ENCODE measurements at places on chromosomes 3 and 15.

- no peak for DNase-seq
Measured at GRCh38 chr3:71397046-71397445, 186.5 kb downstream of the FOXP1 start.

DNA sequence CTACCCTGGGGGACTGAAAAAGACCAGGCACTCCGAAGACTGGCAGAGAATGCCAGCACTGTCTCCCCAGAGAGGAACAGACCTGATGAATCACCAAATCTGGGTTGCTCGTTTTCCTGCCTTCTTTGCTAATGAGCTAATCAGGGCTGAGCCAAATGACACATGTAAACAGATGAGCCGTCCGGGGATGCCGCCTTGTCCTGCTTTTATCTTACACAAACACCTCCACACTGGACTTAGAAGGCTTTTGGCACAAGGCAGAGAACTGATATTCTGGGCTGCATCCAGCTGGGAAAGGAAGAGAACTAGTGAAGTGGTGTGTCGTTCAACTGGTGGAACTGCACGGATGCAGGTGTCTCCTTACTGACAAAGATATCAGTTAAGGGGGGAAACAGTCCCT, 88.1 kb downstream of the MECOM start:
- DNase-seq, result no peak

- DNase-seq, result no peak
Measured at GRCh38 chr15:64400583-64400982, 12.9 kb downstream of the TRIP4 start.

DNA sequence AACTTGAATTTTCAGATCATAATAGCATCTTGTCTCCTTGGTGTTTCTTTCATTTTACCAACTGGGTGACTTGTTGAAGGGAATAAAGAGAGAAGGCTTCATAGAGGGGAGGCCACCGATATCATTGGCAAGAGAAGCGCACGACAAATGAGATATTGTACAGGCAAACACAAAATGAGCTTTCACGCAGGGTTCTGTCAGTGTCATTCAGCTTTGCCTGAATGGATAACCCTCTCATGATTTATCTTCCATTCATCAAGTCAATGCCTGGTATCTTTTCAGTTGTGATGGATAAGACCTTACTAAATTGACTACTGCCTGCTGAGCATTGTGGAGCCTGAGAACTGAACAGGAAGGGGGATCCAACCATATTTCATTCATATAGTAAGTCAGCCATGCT, 188.6 kb upstream of the EPHA3 start:
- DNase-seq, result no peak

DNA sequence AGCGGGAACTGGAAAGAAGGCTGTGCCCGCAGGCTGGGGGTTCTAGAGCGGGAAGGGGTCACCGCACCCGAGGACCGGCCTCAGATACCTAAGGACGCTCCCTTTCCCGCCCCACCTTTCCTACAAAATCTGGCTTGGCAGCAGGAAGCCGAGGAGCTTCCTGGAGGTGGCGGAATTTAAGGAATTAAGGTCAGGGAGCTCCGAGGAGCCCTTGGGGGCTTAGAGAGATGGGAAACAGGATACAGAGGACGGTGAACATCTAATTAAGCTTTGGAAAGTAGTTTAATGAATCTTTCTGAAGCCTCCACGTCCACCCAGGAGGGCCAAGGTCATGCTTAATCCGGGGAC, 507 bp upstream of the AP3B2 start:
- DNase-seq, result no peak

DNA sequence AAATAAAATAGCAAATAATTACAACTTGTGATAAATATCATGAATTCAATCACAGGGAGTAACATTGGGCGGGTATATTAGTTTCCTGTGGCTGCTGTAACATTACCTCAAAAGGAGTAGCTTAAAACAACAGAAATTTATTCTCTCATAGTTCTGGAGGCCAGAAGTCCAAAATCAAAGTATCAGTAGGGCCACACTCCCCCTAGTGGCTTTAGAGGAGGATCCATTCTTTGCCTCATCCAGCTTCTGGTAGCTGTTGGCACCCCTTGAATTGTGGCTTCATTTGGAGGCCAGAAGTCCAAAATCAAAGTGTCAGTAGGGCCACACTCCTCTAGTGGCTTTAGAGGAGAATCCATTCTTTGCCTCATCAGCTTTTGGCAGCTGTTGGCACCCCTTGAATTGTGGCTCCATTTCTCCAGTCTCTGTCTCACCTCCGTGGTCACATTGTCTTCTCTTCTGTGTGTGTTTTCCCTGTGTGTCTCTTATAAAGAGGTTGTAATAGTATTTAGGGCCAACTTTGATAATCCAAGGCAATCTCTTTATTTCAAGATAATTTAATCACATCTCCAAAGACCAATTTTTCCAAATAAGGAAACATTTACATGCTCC, 3.1 kb upstream of the CFAP20DC start:
- DNase-seq, result no peak

DNA sequence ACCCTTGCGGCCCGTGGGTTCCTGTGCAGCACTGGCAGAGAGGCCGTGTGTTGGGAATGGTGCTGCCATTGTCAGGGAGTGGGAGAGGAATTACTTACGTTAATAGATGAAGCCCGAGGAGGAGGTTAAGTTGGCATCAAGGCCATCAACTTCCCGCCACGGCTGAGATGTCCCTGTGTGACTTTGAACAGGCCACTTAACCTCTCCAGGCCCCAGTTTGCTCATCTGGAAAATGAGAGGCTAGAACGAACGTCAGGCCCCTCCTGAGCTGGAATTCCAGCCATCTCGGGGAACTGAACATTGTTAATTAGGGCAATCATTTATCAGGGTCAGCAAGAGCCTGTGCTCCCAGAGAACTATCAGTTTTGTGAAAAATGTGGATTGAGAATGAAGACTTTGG, 91.4 kb upstream of the MYZAP start:
- DNase-seq, result no peak

GRCh38 chr3:116135457-116136085, 309.7 kb downstream of the LSAMP start:
- DNase-seq, result no peak

DNA sequence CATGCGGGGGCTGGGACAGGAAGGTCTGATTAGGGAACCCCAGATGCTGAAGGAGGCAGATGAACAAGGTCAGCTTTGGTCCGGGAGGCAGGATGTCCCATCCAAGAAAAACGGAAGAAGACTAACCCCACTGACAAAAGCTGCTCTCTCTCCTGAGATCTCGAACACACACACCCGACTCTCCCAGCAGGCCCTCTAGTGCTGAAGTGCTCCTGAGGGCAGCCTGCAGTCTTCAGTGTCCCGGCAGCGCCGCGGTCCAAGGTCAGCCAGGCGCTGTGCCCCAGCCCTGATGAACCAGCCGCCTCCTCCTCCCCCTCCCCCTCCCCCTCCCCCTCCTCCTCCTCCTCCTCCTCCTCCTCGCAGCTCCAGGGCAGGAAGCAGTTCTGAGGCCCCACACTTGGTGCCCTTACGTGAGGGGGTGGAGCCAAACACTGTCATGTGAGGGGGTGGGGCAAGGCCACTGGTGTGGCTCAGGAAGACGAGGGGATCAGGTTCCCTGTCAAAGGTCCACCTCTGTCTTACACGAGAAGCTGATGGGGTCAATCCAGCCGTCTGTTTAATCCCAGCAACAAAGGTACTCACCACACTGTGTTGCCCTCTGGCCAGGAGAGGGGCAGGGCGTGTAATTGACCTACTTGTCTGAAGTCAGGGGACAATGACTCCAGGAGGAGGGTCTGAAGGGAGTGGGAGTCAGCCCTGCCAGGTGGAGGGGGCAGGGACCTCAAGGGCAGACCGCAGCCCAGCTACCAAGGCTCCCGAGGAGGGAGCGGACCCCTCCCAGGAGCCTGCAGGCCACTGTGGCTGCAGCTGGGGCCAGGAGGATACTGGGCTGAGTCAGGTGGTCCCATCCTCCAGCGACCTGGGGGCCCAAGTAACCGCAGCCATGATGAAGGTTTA, 34.3 kb downstream of the PRR23E start:
- no peak for DNase-seq

DNA sequence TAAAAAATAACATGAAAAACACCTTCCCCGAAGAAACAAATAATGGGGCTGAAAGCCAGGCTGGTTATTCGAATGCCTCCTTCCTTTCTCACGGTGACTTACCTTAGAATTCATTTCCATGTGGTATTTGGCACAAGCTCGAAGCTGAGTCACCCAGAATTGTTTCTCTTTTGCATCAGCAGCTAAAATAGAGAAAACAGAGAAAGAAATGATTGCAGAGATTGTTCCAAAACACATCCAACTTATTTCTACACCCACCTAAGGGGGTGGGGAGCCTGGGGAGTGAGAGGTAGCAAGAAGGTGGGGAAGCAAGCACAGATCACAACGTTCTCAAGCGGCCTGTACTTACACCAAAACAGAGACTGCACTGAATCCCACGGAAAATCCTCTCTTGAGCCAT, 104.7 kb downstream of the OSBPL10 start:
- no peak for DNase-seq

DNA sequence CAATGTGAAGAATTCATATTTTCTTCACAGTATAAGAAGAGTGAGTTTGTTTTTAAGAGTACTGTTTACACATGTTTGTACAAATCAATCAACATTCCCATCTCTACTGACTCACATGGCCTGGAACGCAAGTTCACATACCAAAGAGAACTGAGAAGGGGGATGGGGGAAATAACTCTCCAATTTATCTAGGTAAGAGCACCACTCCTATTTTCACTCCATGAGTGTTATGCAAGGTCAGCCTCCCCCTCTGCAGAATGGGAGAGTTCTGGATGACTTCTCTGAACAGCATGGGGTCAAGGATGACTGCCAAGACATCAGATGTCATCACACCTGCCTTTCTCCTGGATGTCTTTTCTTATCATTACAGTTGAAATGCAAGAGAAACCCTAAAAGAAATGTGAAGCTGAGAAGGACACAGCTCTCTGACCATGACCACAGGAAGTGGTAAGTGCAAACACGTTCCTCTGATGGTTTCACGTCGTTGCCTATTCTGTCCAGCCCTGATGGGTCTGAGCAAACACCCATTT, 95.2 kb downstream of the SEMA6D start:
- DNase-seq, result no peak

DNA sequence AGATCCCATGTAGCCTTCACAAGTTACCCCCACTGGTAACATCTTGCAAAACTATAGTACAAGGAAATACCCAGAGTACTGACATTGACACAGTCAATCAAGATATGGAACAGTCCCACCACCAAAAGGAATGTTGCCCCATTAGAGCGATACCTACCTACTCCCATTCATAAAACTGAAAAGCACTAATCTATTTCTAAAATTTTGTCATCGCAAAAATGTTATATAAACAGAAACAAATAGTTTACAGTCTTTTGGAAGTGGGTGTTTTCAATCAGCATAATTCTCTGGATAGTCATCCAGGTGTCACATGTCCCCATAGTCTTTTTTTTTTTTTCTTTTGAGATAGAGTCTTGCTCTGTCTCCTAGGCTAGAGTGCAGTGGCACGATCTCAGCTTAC, 156.9 kb upstream of the AGTR1 start:
- DNase-seq, result no peak

DNA sequence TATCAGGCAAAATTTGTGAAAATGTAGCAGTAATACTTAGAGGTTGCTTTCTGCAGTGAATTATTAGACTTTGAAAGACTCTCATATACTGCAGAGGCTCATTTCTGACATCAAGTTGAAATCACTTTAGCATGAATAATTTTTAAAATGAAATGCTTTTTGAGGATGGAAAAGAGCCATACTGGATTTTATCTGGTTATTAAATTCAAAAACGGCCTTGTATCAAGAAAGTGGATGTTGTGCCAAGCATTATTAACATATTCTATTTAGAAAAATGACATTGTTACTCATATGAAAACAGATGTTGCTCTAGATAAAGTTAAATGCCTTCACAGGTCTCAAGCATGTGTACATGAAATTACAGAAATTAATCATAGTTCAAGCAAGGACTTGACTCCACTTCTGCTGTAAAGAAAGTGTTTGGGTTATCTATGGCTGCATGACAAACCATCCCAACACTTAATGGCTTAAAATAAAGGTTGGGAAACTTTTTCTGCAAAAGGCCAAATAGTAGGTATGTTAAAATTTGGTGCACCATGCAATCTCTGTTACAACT, 64.5 kb upstream of the ZNF280D start:
- no peak for DNase-seq

DNA sequence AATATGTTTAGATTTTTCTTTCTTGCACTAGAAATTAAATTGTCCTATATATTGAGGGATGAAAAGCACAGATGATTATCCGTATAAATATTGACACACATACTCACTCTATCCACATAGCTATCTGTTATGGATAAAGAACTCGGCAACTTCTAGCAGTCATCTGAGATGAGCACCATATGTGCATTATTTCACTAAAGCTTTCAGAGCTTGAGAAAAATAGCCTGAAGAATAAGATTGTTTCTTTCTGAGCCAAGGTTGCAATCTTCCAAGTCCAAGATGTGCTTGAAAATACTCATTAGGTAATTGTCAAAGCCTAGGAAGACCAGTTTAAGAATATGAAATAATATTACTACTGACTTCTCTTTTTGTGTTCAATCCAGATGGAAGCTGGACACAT, 40.5 kb downstream of the COL8A1 start:
- DNase-seq, result no peak

- DNase-seq, result no peak
Measured at GRCh38 chr15:43775411-43775965, 1.3 kb downstream of the ELL3 start.

DNA sequence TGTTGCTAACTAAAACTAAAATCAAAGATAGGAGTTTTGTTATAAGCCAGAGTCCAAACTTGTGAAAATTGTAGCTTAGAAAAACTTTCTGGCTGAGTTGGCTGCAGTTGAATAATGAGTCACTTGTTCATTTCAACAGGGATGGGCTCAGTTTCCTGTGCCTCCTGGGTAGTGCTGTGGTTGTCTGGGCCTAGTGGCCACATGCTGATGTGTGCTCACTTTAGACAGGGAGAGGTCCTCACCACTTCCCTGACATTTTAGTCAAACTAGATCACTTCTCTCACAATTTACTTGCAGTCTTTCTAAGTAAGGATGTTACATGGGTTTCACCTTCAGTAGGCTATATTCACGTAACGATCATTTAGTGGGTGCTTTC, 6.3 kb upstream of the UBE2Q2 start:
- peak; percentile 22 for DNase-seq

- no peak for DNase-seq
Measured at GRCh38 chr15:59120937-59121336, 16.0 kb downstream of the CCNB2 start.

GRCh38 chr15:42084465-42085235, 9.7 kb downstream of the PLA2G4D start:
- DNase-seq, result peak; percentile 20

GRCh38 chr3:19527746-19528145, 379.4 kb downstream of the KCNH8 start:
- no peak for DNase-seq

GRCh38 chr3:56711344-56711743, 28.3 kb upstream of the TASOR start:
- no peak for DNase-seq

DNA sequence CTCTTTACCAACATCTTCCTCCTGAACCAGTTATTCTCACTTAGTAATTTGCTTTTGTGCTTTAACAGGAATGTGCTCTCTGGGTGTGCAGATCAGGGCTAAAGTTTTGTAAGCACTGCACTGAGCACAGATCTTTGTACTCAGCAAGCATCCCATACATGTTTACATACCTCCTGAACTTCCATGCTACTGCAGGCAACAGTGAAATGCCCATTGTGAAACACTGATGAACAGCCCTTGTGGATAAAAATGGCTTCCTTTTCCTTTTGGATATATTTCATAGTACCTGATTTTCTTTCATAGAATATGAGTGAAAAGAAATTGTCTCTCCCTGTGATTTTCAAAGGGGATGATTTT, 855.9 kb downstream of the MCTP2 start:
- DNase-seq, result no peak

GRCh38 chr15:72161361-72162132, 36.0 kb downstream of the GRAMD2A start:
- no peak for DNase-seq

- DNase-seq, result no peak
Measured at GRCh38 chr3:107366766-107367165, 10.5 kb upstream of the CCDC54 start.

Measured in stimulated activated naive CD4-positive, alpha-beta T cell treated with Interleukin-2 at 50 U/mL for 16 hours (primary cell).